Activated CD4-positive, alpha-beta T cell treated with anti-CD3 and anti-CD28 coated beads for 36 hours (primary cell): ENCODE measurements at places on chromosomes 12 and 14. TPM values are rescaled to one million over a fixed set of nuclear protein-coding genes. Genes with fewer than 3 reads are reported as not detected.

The DPF3 gene
- 0.25 TPM for total RNA-seq

The LALBA gene
- not detected for total RNA-seq

- DNase-seq = no peak
Observed at GRCh38 chr14:64929014-64929359, 13.6 kb downstream of the GPX2 start.

GRCh38 chr14:52305014-52305413 is 9.1 kb upstream of the PTGER2 start:
- DNase-seq = no peak

- DNase-seq = no peak
Observed at GRCh38 chr14:54947230-54947629, 44.6 kb upstream of the GCH1 start.

- no peak for DNase-seq
Observed at GRCh38 chr14:22974530-22975313, 7.6 kb downstream of the AJUBA start.
